ENCODE measurements at places on chromosomes 4 and X. TPM values are rescaled to one million over a fixed set of nuclear protein-coding genes. Genes with fewer than 3 reads are reported as not detected.

DNA sequence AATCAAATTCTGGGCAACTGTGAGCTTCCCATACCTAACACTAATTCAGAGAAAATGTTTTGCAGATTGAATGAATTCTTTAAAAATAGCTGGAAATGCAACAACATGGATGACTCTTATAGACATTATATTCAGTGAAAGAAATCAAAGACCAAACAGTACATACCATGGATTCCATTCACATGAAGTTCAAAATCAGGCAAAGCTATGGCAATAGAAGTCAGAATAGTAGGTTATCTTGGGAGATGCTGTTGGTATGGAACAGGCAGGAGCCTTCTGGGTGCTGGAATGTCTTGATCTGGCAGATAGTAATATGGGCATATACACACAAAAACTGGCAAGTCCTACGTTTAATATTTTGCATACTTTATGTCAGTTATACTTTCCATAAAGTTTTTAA, 25.5 kb upstream of the CBLL2 start:
- no peak for DNase-seq

GRCh38 chr4:53702334-53703266, 111.3 kb upstream of the LNX1 start:
- DNase-seq = peak; percentile 83

DNA sequence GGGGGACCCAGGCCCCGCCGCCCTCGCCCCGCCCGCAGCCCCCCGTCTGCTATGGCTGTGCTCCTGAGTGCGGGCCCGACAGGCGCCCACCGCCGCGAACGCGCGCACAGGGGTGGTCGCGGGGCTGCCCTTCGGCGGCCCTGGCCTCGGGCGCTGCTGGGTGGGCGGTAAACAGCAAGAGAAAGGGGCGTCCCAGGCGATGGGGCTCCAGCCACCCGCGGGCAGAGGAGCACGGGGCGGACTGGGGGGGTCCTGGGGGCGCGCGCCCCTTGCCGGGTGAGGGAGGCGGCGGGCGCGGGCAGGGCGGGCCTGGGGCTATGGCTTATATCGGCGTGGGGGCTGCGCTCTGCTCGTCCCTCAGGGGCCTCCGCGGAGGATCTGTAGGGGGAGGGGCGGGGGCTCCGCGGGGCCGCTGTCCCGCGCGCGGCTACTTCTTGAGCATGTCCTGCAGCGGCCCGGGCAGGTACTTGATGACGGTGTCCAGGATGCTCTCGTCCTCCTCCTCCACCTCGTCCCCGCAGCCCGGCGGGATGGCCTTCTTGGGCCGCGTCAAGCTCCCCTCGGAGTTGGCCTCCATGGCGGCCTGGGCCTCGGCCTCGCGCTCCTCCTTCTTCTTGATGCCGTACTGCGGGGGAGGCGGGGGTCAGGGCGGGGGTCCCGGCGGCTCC, 39.7 kb downstream of the CPLX1 start:
- DNase-seq = peak; percentile 44

- no peak for DNase-seq
These were observed 44.5 kb downstream of the MGST2 start for GRCh38 chr4:139710073-139710472.

DNA sequence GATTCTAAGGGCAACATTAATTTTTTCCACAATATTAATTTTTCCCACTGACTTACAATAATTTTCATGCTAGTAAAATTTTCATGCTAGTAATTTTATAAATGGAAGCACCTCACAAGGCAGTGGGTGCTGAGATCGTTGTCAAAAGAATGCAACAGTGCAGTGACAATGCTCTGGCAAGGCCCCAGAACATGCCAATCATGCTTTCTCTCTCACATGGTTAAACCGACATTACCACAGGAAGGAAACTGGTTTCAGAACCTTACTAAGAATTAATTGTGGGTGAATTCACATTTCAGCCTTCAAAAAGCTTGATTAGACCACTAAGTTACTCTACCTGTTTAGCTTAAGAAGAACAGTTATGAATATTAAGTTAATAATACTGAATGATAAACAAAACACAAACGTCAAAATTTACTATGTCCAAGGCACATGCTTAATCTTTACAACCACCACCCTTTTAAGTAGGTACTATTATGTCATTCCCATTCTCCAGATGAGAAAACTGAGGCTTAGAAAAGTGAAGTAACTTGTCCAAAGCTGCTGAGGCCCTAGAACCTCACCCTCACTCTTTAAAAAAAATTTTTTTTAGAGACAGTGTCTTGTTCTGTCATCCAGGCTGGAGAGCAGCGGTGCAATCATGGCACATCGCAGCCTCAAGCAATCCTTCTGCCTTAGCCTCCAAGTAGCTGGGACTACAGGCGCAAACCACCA, 10.0 kb upstream of the OPHN1 start:
- no peak for DNase-seq

DNA sequence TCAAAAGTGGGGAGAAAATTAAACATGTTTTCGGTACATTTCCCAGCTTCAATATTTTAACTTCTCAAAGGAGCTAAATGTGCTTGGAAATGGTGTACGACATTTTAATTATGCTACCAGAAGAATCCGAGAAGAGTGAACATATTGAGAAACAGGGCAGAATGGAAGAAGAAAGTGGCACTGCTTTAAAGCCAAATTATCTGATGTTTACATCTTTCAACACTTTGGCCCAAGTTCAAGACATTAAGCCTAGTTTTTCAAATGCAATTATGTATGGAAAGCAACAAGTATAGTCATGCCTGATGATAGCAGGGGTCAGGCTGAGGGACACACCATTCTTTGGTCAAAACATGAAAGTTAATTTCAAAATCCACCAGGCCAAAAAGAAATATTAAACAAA, 577.9 kb upstream of the ZFP42 start:
- no peak for DNase-seq

DNA sequence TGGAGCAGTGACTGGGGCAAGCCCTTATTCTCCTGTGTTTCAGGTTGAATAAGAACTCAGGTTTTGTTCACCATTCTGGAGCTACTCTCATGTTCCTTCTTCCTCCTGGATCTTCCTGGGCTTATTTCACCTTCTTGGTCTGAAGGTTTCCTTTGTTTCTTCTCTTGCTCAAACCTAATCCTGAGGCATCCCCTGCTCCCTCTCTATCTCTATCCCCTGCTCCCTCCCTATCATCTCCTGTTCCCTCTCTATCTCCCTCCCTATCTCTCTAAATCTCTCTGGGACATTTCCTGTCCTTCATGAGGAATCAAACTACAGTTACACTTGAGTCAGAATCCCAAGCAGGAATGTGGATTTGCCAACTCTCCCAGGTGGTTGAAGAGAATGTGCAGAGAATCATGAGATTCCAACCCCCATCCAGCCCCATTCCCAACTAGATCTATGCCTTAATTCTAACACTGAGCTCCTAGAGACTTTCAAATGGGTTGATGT, 134.9 kb upstream of the ZIC3 start:
- no peak for DNase-seq

DNA sequence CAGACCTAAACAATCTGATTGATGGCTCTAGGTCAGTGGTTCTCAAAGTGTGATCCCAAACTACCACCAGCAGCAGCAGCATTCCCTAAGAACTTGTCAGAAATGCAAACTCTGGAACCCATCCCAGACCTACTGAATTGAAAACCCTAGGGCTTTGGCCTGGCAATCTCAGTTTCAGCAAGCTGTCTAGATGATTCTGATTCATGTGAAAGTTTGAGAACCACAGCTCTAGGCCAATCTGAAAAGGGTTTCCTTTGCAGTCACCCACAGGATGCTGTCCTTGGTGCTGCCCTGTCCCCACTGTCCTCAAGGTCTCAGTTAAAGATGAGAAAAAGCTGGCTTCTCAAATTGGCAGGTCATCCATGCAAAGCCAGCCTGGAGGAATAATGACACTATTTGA, 34.8 kb downstream of the SMPX start:
- DNase-seq = no peak

GRCh38 chr4:168605411-168605810, 108.6 kb downstream of the PALLD start:
- DNase-seq = no peak

- DNase-seq = no peak
These were observed 70.2 kb upstream of the LONRF3 start for GRCh38 chrX:118904218-118904617.

DNA sequence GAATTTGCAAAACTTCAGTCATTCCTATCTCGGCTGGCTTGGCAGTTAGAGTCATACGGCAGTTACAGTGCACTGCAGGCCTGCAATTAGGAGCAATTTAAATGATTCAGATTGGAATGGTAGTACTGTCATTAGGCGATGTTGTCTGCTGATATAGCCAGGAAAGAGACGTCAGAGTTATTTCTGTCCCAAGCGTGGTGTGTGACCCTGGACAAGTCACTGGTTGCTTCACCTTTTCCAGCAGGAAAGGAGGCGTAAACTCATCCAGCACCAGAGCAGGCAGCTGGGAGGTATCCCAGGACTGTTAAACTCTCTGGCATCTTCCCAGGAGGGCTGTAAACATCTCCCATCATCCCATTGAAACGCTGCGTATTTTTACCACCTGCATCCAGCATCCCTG, 836 bp upstream of the LNX1 start:
- no peak for DNase-seq

DNA sequence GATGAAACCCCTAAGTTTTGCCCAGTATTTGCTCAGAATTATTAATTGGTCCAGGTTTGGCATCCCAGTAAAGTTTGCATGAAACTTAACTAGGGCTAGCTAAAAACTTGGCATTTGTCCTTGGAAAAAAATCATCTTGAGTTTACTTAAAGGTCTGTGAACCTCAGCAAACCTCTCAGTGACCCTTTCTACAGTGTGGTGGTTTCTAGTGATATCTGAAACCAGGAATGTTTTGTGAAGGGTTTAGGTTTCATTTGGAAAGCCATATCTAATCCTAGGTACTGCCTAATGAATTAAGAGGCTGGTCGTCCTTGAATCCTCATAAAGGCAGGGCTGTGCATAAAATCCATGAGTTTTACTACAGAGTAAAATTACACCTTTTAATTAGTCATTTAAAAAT, 218.5 kb upstream of the ANKRD50 start:
- no peak for DNase-seq

- DNase-seq = no peak
These were observed 131.9 kb downstream of the RTL3 start for GRCh38 chrX:78527263-78527662.

DNA sequence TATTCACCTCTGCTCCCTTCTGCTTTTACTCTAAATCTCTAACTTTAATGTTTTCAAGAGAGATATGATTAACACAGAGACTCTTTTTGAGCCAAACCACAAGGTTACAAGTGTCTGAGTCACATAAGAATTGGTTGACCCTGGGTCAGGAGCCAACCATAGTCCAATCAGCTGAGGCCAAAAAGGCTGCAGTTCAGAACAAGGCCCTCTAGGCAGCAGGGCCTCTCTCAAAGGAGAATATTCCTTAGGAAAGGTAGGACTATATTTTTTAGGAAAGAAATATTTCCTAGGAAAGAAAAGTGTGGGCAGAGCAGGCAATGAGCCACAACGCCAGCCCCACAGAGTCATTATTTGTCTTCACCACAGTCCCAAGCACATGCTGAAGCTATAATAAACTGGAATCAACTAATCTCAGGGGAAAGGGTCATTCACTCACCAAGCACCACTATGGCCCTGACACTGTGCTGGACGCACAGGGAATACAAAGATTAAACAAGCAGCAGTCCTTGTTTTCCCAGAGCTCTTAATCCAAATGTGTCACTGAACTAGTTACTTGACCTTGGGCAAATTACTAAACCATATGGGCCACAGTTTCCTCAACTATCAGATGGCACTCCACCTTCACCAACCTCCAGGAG, 2.2 kb downstream of the ATP8A1 start:
- DNase-seq = no peak

DNA sequence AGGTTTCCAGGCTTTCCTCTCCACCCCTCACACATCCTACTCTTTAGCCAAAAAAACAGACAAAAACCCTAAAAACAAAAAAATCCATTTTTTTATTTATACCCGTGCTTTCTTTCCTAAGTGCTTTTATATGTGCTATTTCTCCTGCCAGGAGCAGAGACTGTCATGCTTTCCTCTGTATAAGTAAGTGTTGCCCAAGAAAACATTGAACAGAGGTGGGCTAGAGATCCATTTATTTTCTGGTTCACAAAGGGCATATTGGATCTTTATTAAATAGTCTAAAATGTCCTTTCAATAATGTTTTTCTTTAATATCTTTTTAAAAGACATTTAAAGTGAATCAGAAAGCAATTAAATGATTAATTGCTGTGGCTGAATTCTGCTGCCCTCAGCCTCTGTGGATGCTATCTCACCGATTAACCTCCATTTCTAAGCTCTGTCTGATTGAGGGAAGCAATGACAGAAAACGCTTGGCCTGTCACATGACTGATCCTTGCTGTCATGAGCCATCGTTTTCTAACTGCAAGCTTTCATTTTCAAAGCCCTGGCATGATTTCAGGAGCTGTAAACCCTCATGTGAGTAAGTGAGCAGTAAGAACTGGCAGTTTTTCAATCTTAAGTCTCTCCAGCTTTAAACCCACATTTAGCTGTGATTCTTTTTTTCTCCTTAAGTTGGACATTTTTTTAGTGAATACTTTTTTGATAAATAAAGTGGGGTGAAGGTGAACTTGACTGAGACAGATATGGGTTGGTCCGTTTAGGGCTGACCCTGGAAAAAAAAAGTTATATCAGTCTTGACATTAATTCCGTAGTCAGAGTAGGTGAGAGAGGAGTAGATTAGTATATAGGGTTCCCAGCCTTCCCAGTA, 180.7 kb upstream of the PGRMC2 start:
- peak; percentile 68 for DNase-seq

GRCh38 chrX:69024931-69025330, 140.3 kb downstream of the PJA1 start:
- DNase-seq = peak; percentile 77

TLL1 gene
- total RNA-seq = 7.9 TPM

SH3TC1 gene
- 87.0 TPM for total RNA-seq

IL1RAPL1 gene
- total RNA-seq = 0.49 TPM

MAGEA11 gene
- 0.10 TPM for total RNA-seq

USP27X gene
- 2.4 TPM for total RNA-seq

CXorf49 gene
- not detected for total RNA-seq

All from ureter (tissue), 1 donor.